Stimulated activated CD8-positive, alpha-beta memory T cell treated with anti-CD3 and anti-CD28 coated beads, Interleukin-4, amount 100 ng/mL, for 48 hours (primary cell): ENCODE measurements at places on chromosomes 7 and 10.

GRCh38 chr7:92794391-92794790, 42.0 kb downstream of the CDK6 start:
- DNase-seq = no peak

DNA sequence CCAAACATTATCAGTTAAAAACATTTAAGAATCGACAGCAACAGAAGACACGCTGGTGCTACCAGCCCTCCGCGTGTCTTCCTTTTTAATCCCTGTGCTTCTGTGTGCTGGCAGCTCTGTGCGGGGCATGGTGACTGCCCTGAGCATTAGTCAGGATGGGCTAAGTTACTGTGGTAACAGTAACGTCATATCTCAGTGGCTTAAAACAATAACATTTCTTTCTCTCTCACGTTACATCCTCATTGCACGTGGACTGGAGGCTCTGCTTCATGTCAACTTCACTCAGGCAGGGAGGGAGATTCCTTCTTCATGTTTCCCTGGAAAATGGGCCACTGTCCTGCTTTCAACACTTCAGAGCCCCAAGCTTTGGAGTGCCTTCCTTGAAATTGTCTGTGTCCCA, 378.5 kb downstream of the CCSER2 start:
- no peak for DNase-seq

- DNase-seq = no peak
These were observed 5.7 kb downstream of the ELN start for GRCh38 chr7:74033372-74034311.

GRCh38 chr7:150406567-150407421, 27.7 kb downstream of the ZNF775 start:
- peak; percentile 49 for DNase-seq

- DNase-seq = no peak
These were observed 43.9 kb downstream of the MRPS24 start for GRCh38 chr7:43825391-43825808.

GRCh38 chr7:150371996-150372270, 3.3 kb downstream of the REPIN1 start:
- no peak for DNase-seq

DNA sequence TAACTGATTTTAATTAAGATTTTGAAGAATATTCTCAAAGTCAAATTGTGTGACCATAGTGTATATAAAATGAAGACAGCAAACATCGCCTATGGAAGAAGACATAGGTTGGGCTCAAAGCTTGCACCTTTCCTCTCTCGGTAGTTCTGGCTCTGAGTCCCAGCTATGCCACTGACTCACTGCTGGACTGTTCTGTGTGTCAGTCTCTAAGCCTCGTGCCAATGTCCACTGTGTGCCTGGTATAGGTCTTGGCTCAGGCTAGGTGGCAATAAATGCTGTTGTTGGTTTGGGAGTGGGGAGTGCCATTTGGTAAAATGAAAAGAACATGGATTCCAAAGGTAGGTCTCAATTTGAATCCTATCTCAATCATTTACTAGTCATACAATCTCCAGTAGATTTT, 137.5 kb upstream of the RHEB start:
- DNase-seq = no peak

GRCh38 chr10:29837586-29837985, 202.8 kb upstream of the SVIL start:
- DNase-seq = no peak

DNA sequence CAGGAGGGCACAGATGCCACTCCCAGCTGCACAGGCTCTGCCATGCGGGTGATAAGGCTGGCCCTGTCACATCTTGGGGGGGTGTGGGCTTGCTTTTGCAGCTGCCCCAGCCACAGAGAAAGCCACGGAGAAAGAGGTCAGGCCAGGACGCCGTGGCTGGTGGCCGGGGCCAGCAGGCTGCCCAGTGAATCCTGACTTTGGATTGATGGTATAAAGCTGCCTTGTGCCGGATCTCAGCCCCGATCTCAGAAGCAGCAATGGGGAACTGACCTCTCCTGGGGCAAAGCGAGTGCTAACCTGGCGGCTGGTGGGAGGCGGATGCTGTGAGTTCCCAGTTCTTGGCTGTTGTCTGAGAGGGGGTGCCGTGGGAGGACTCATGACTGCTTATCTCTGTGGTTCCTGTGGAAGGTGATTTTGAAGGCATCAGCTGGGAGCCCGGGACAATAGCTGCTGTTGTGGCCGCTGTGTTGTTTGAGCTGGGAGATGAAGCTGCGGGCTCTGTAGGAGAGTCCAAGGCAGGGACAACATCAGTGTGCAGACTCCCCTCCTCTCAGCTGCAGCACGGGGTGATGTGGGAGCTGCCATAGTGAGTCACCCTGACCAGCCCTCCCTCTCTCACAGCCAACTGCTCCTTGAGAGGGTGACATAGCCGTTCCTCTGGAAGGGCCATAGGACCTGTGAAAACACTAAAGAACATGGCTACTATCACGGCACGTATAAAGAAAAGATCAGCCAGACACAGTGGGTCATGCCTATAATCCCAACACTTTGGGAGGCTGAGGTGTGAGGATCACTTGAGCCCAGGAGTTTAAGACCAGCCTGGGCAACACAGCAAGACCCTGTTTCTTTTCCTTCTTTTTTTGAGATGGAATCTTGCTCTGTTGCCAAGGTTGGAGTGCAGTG, 17.0 kb downstream of the IL15RA start:
- no peak for DNase-seq

DNA sequence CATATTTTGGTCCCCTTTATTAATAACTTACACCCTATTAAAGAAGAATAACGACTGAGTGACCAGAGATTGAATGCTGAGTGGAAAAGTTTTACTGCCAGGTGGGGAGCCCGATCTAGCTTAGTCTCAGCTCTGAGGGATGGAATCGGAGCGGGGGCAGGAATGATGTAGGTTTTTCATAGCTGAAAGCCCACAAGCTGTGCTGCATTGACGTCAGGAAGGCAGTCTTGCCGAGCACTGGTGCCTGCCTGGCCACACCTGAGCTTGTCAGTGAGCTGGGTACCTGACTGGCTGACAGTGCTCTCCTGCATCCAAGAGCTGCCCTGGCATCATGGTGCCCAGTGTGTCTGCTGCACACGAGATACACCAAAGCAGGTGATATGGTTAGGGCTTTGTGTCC, 34.8 kb downstream of the GRK5 start:
- DNase-seq = no peak

DNA sequence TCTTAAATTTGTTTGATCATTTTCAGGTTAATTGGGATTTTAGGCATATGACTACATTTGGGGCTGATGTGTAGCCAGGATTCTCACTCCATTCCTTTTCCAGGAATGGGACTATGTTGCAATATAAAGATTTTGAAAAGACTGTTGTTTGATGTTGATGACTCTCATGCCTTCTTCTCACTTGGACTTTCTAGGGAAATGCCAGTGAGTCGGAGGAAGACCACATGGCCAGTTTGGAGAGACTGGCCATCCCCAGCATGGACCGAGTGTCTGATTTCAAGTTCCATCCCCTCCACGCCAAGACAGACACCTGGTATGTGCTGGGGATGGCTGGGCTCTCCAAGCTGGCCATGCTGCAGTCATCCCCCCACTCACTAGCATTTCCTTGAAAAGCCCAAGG, 5.5 kb downstream of the IGFBP3 start:
- no peak for DNase-seq
